ENCODE measurements at places on chromosomes 4 and X.

DNA sequence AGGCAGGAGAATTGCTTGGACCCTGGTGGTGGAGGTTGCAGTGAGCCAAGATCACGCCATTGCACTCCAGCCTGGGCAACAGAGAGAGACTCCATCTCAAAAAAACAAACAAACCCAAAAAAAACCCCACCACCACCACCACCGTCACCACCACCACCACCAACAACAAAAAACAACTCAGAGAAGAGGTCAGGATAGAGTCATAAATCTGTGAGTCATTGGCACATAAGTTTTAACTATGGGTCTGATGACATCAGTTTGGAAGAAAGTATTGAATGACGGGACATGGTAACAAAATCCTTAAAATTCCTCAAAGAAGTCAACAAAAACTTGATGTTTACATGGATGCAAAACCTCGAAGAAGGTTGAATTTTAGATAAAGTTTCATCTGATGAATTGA, 288.0 kb upstream of the SFRP2 start:
- DNase-seq, result no peak

DNA sequence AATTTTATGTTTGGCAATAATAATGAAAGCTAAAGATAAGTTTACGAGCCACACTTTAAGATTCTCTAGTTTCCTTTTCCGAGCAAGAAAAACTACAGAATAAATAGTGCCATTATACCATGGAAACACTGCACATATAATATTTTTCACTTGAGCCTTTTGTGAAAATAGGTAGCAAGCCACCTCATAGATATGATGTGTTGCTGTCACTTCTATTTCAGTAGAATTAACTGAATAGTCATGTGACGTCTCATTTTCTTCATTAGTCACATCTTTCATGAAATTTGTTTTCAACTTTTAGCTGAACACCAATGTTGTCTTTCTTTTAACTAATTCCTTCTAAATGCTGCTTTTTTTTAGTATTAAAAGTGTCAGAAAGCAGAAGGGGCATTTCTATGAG, 574.3 kb downstream of the INPP4B start:
- DNase-seq, result no peak

DNA sequence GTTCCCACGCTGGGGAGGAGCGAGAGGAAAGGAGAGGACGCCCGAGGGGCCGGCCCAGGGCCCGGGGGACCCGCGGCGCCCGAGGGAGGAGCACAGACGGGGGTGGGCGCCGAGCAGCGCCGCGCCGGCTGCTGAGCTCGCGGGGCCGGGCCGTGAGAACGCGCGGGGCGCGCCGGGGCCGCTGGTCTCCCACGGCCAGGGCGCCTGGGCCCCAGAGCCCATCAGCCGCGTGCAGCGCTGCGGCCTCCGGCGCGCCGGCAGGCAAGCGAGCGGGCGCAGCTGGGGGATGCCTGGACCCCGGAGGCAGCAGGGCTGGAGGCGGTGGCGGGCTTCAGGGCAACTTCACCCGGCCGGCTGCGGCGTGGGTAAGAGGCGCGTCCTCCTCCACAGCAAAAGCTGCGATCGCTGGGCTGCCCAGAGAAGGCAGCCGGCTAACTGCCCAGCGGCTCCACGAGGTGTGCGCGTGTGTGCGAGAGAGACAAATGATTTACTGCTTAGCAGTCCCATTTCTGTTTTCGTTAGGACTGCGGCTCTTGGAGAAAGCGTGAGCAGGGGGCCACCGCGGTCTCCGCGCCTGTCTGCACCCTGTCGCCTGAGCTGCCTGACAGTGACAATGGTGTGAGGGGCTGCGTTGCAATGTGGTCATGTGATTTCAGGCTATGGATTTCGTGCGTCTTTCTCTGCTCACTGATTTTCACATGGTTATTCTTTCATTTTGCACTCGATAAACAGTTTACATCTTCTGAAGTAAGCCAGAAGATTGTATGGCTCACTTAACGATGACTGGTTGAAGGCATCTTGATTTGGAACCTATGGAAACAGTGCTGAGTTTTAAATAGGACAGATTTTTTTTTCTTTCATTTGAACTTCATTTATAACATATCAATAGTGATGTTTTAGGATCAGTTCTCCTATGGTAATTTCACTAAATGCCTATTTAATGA, 1.2 kb downstream of the GUCY1A1 start:
- no peak for DNase-seq

DNA sequence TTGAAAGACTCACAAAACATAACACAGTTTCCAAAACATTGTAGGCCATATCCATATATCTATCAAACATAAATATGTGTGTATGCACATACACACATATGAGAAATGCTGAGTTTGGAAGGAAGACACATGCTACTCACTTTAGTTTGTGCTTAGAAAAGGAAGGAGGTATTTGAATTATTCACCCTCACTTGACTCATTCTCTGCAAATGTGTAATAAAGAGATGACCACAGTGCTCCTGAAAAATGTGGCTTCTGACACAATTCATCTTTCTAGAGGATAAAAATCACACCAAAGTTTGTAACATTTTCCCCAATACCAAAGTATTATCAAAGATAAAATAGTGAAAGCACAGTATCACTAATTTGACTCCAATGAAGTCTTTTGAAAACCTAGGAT, 950.1 kb downstream of the FAT4 start:
- no peak for DNase-seq

DNA sequence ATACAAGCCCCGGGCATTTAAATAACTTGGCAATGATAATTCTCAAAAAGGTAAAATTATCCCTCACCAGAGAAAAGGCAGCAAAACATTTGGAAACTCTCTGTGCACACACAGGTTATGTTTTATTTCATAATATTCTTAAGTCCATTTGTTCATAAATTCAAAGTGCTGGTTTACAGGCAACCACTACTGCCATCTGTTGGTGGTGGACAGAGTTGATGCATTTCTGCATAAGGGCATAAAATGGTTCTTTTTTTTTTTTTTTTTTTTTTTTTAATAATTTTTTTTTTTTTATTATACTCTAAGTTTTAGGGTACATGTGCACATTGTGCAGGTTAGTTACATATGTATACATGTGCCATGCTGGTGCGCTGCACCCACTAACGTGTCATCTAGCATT, 31.5 kb upstream of the IL21 start:
- DNase-seq, result no peak

Measured in left renal pelvis (tissue), 4 donors.